ENCODE measurements at places on chromosomes 6 and 20.

DNA sequence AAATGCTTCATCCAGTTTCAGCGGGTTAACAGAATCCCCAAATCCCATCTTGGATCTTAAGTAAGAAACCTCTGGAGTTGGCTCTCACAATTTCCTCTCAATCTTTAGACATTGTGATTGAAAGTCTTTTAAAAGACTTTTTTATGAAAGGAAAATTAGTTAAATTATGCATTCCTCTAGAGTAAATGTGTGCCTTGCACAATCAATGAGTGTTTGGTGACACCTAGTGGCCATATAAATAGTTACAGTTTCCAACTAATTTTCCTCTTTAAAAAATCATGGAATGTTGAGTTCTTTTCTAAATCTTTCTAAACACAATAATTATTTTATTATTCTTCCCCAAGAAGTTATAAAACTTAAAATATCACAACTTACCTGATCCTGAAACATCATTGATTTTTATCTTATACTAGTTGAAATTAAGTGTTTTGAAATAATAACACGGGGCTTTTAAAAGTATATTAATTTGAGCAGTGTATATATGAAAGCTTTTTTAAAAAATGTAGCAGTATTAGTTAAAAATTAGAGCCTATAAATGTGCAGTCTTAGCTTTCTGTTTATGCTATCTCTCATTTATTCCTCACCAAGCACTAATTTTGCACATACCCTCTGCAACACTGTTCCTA, 66.4 kb downstream of the PKHD1 start:
- DNase-seq, result no peak

- no peak for DNase-seq
Observed at GRCh38 chr20:9395971-9396370, 118.4 kb upstream of the LAMP5 start.

DNA sequence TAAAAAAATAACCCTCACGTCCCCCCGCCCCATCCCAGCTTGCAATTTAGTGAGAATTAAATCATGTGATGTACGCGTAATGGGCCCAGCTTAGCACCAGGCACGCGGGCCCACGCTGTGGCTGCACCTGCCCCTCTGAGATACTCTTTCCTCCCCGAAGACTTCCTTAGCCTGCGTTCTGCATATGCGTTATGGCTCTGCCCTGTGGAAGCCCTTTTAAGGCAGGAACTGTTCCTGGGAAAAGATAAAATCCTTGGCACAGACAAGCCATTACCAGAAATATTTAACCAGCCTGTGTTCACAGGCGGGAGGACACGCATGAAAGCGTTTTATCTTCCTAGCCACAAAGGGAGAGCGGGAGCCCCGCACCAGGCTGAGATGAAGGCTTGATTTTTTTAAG, 311.0 kb downstream of the LRFN2 start:
- no peak for DNase-seq

- DNase-seq, result no peak
Observed at GRCh38 chr6:150491811-150492172, 107.9 kb upstream of the PLEKHG1 start.

- DNase-seq, result no peak
Observed at GRCh38 chr6:129105793-129106192, 222.9 kb downstream of the LAMA2 start.

DNA sequence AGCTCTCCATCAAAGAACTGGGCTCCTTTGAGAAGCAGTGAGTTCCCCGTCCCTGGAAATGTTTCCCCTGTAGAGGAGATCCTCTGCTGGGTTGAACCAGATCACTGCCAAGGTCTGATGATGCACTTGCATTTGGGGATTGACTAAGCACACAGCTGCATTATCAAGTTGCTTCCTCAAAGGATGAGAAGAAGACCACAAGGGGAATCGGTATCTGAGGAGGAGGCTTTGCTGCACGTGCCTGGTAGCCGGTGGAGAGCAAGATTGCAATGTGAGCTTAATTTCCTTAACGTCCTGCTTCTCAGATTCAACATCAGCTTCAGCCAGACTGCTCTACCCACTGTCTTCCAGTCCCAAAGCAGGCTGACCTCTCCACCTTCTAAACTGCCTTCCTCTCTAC, 128.8 kb upstream of the STMND1 start:
- DNase-seq, result no peak

DNA sequence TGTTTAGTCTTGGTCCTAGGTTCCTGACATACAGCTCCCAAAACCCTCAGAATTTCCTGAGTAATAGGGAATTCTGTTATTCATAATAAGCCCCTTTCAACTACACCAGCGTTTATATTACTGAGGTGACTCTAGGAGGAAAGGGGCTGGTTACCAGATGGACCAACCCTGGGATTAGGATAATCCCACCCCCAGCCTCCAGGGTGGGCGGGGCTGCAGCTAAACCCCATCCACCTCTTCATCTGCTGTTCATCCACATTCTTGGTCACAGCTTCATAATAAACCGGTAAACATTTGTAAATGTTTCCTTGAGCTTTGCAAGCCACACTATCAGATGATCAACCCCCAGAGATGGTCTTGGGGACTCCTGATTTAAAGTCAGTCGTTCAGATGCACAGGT, 38.3 kb downstream of the NINL start:
- DNase-seq, result no peak

All from CD4-positive, alpha-beta T cell treated with Interleukin-4 for 1 hour (primary cell).